GM12865 (cell line): ENCODE measurements at places on chromosomes 5 and 9.

- no peak for DNase-seq
Measured at GRCh38 chr5:80251636-80252035, 4.2 kb downstream of the SERINC5 start.

DNA sequence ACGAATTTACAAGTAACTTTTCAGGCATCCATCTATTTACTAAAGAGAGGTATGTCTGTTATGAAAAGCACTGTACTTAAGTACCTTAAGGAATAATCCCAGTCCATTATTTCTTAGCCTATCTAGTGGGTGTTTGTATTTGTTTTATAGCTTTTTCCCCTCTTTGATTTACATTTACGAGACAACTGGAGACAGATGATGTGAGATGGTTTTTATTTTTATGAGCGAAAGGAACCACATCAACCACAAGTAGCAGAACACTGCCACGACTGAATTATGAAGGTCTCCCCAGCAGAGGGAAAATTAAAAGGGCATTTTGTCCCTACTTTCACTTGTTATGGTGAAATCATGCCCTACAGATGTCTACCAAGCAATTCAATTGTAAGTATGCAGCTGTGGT lies 357.8 kb downstream of the NFIB start:
- no peak for DNase-seq

DNA sequence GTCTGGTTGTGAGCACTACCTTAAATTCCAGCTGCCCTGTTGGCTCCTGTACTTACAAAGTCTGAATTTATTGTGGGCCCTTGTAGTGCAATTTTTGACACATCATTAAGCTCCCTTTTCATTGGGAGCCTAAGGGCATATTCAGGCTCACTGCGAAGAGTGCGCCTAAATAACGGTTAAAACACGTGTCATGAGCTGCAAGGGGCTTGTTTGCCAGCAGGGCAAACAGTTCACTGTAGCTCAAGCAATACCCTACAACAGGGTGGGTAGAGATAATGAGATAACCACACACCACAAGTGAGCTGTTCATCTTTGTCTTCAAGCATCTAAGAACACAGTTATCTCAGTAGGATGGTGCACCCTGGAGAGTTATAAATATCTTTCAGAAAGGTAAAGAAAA lies 214.2 kb downstream of the SLF1 start:
- DNase-seq, result no peak

- no peak for DNase-seq
Measured at GRCh38 chr9:94985649-94986048, 259.1 kb downstream of the AOPEP start.

DNA sequence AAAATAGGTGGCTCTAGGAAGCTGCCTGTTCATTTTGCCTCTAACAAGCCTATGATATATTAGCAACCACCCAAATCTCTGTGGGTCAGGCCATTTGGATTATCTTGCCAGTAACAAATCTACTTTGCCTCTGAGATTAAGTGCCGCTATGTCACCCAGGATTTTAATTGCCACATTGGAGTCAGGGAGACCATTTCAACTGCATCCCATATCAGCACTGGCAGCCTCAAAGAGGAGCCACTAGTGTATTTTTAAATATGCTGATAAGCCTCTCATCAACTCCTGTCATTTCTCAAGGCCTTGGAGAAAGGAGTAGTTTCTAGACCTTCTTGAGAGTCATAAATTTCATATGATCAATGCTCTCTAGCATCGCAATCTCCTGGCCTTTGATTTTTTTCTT lies 12.1 kb upstream of the ADAMTS19 start:
- no peak for DNase-seq

DNA sequence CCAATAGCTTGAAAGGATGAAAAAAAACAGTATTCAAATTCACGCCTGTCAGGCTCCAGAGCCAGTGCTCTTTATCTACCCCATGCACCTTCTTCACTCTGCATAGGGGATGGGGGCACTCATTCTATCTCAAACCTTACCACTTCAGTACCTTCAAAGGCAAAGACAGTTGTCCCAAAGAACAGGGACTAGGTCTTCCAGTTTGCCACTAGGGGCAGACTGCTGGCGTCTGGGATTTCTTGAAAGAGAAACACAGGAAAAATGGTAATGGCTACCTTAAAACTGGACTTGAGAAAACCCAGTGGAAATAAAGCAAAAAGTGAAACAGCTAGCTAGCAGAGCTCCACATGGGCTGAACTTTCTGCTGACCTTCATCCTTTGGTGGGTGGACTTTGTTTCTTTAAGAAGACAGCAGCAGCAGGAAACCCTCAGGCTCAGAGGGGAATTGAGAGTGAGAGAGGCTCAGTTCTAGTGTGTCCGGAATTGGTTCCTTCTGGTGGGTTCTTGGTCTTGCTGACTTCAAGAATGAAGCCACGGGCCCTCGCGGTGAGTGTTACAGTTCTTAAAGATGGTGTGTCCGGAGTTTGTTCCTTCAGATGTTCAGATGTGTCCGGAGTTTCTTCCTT lies 41.0 kb upstream of the SLC36A1 start:
- no peak for DNase-seq

GRCh38 chr5:107418071-107418470 lies 252.7 kb downstream of the EFNA5 start:
- DNase-seq, result no peak

DNA sequence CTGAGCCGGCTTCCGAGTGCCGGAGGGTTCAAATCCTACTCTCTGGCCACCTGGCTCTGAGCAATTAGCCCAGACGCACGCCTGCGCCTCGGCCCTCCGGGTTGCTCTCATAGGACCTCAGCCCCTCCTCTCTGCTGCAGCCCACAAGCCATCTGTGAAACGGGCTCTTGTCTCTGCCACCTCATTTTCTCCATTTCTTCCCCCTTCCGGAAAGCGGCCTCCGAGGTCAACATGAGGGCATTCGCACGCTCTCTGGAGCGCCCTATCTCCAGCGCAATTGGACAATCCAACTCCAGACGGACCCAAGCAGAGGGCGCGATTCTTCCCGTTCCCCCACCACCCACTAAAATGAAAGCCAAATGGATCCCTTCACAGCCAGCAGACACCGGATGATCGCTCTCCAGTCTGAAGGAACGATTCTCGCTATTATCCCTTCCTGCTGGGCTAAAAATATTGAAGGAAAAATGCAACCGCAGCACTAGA lies 41.5 kb downstream of the VAV2 start:
- DNase-seq, result no peak

GRCh38 chr5:55418994-55419968 lies 111.5 kb downstream of the MTREX start:
- no peak for DNase-seq

DNA sequence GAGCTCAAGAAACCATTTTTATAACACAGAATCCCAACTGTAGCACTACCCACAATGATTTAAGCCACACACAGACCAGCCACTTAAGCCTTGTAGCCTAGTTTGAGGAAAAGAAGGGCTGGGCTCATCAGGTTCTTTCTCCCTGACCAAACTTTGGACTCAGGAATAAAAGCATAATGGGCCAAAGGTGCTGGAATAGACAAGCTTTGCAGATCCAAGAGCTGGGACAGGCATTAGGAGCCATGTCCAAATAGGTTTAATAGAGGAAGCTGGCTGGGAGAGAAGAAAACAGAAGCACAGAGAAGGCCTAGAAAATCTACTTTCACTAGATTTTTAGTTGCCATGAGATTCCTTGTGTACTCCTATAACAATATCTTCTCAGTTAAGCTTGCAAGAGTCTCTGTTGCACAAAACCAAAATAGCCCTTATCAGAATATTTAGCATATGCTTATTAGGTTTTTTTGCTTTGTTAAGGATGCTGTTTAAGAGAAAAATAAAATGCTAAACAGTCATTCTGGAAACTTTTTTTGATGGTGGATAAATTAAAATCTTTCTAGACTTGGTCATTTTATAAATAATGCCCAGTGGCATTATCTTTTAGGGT lies 38.2 kb downstream of the CNOT8 start:
- no peak for DNase-seq

DNA sequence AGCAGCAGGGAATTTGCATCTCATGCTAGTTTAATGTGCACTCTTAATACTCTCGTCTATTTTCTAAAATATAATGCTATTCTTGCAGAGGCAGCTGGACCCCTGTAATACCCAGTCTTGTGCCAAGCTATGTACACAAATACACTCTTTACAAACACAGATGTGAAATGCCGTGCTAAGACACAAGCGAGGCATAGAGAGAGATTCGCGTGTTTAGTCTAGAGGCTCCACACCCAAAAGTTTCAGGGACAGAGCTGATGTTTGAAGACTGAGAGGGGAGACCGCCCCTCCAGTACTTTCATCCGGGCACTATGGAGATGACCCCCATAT lies 1.2 kb downstream of the DPYSL3 start:
- no peak for DNase-seq

DNA sequence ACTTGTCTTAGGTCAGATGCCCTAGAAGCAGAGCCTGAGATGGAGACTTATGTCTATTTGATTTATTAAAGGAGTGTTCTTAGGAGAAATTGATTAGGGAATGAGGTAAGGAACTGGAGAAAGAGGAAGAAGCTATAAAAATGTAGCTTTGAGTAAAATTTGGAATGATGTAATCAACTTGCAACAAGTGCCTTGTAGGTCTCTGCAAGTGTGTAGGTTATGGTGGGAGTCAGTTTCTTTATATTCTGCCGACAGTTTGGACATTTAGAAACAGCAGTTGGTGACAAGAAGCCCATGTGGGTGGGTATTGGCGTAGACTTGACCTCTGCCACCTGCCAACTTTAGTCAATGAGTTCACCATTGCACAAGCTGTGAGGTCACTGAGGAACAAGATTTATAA lies 986.5 kb downstream of the CDH18 start:
- no peak for DNase-seq

DNA sequence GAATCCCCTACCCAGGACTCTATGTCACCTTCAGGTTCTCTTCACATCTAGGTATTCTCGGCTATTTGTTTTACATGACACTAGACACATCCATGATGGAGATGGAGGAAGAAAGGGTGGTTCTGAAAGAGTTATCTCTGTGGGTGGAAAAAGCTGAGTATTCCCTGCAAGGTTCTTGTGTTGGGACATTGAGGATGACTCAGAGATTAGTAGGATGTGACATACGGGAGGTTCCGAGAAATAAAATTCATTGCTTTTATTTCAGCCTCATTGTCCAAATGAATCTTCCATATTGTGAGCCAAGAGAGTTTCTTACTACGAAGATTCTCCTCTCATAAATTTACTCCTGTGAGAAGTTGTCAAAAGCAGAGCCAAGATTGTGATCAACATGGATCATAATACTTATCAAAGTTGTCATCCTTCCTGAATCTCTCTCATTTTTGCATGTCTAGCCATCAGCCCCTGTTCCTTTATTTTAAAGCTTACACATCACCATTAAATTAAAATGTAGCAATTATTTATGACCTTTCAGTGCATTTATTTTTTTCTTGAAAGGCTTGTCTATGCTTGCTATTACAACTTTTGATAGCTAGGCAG lies 370.0 kb downstream of the PSAT1 start:
- DNase-seq, result no peak

DNA sequence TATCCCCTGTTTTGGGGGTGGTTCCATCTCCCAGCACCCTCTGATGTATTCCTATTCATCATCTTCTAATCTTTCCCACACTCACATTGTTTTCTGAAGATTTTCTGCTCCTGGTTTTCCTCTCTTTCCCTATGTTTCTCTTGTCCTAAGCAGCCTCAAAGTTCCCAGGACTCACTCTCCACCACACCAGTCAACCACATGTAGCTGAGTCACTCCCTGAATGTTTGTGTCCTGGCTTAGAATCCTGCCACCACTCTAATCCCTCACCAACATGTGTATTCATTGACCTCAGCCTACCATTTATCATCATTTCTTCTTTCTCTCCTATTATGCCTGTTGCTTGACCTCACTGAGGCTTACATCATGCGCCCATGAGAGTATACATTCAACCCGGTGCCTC lies 282.4 kb upstream of the ADAMTS16 start:
- no peak for DNase-seq

GRCh38 chr9:33044677-33045282 lies 19.7 kb downstream of the DNAJA1 start:
- DNase-seq, result no peak

- DNase-seq, result no peak
Measured at GRCh38 chr5:36389245-36389644, 87.5 kb upstream of the RANBP3L start.

- no peak for DNase-seq
Measured at GRCh38 chr5:173307695-173308094, 20.5 kb downstream of the STC2 start.

GRCh38 chr5:180632768-180633167 lies 16.6 kb downstream of the FLT4 start:
- no peak for DNase-seq

DNA sequence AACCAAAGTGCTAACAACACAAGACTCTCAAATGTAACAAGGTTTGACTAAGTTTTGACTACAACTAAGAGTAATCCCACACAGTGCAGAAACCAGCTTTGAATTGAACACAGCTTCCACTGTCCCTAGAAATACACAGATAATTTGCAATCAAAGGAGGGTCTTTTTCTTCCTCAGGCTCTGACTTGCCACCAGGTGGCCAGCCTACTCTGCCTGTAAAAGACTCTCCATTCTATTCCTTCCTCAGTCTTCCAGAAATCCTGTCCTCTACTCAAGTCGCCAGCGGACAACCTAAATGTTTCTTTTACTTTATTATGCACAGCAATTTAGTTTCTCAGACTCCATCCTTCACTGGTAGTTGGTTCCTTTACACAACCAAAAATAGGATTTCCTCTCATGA lies 32.2 kb upstream of the MCTP1 start:
- DNase-seq, result no peak

DNA sequence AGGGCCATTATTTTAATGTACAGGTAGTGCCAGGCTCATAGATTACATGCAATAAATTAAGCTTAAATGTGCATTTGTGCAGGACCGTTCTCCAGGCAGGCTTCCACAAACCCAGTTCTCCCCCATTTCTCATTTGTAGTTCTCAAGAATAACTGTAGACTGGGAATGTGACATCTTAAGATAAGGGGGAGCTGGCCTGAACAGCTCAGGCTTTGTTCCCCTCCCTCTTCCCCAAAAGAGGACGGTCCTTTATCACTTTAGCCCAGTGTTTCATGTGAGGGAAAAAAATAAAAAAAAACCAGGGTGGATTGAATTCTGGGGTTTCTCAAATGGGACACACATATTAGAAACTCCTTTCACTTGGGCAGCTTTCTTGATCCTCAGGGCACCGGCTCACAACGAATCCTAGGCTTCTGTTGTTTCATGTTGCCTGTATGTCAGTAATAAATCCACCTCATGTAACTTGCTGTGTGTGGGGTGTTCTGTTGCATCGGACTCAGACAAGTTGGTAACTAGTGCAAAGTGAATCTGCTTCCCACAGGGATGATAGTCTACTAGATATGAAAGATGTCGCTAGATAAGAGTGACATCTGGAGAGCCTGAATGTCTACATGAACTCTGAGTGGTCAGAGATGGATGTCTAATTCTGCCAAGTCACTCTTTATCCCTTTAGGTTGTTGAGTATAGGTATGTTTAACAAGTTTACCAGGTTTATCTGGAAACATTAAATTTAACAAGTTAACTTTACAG lies 2030.6 kb upstream of the NUDT12 start:
- DNase-seq, result no peak

- no peak for DNase-seq
Measured at GRCh38 chr9:12425878-12426864, 267.0 kb upstream of the TYRP1 start.
